ENCODE measurements at places on chromosomes 12 and 14.
A peak's percentile ranks its signal among the peaks of the same experiment; 100 is the strongest.

DNA sequence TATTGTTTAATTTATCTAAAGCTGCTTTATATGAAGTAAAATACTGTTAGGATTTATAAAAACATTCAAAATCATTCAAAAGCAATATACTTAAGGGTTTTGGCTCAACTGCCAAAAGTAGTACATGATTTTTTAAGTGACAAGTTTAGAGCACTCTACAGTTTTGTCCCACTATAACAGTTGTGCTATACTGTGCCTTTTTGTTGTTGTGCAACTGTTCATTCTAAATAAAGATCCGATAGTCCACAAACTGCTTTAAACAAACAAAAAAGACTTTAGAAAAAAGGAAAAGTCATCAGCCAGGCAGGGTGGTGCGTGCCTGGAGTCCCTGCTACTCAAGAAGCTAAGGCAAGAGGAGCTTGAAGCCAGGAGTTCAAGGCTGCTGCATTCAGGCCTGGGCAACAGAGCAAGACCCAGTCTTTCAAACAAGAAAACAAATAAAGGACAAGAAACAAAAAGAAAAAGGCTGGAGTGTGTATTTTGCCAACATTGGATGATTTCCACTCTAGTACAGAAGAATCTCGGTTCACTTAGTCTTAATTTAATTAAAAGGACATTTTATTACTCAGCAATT, 7.3 kb downstream of the C2CD5 start:
- DNase-seq, result no peak

DNA sequence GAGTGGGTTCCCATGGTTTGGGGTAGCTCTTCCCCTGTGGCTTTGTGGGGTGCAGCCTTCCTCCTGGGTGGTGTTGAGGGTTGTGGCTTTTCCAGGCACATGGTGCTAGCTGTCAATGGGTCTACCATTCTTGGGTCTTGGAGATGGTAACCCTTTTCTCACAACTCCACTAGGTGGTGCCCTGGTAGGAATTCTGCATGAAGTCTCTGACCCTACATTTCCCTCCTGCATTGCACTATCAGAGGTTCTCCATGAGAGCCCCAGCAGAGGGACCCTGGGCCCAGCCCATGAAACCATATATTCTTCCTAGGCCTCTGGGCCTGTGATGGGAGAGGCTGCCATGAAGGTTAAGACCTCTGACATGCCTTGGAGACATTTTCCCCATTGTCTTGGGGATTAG, 1093.3 kb downstream of the SLC16A7 start:
- DNase-seq, result no peak

- no peak for DNase-seq
Observed at GRCh38 chr12:25979563-25979962, 21.1 kb downstream of the RASSF8 start.

GRCh38 chr12:104056419-104056972, 6.5 kb upstream of the GLT8D2 start:
- DNase-seq, result no peak

DNA sequence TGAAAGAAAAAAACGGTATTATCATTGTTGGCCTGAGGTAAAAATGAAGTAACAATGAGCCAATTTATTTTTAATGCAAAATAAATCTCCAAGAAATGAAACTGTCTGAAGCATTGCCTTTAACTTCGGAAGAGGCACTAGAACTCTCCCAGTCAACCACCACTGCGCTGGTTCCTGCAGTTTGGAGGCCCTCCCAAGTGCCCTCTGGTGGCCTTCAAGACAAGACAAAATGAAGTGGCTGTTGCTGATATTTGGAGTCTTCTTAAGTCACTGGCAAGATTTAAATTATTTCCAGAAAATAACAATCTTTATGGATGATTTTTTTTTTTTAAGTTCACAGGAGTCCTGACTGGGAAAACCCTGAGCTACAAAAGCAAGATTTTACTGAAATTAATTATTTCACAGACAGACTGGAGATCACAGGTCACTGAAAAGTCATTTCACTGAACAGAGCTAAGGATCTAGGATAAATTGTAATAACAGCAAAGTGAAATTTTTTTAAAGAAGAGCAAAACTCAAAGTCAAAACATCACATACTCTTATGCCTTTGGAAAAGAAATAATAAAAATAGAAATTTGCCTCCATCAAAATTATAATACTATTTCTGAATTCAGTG, 58.2 kb downstream of the DICER1 start:
- DNase-seq, result peak; percentile 13

GRCh38 chr12:67937822-67938221, 51.4 kb upstream of the IFNG-AS1 start:
- DNase-seq, result no peak

- DNase-seq, result no peak
Observed at GRCh38 chr14:25259470-25259869, 209.5 kb upstream of the STXBP6 start.

DNA sequence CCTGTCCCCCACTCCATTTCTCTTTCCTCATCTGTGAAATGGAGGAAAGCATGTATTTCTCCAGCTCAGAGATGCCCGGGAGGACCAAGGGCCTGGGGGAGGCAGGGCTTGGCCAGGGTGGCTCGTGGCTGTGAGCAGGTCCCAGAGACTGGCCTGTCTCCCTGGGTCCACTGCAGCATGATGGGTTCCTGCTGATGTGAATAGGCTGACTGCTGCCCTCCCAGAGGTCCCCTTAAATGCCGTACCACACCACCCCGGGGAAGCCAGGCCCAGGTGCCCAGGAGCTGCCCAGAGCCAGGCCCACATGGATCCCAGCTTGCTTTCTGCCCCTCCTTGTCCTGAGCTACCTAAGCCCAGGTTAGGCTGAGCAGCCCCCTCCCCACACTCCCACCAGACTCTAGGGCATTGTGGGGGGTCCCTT, 158.2 kb upstream of the C14orf180 start:
- no peak for DNase-seq

GRCh38 chr14:104120281-104120741, 18.1 kb upstream of the KIF26A start:
- no peak for DNase-seq

DNA sequence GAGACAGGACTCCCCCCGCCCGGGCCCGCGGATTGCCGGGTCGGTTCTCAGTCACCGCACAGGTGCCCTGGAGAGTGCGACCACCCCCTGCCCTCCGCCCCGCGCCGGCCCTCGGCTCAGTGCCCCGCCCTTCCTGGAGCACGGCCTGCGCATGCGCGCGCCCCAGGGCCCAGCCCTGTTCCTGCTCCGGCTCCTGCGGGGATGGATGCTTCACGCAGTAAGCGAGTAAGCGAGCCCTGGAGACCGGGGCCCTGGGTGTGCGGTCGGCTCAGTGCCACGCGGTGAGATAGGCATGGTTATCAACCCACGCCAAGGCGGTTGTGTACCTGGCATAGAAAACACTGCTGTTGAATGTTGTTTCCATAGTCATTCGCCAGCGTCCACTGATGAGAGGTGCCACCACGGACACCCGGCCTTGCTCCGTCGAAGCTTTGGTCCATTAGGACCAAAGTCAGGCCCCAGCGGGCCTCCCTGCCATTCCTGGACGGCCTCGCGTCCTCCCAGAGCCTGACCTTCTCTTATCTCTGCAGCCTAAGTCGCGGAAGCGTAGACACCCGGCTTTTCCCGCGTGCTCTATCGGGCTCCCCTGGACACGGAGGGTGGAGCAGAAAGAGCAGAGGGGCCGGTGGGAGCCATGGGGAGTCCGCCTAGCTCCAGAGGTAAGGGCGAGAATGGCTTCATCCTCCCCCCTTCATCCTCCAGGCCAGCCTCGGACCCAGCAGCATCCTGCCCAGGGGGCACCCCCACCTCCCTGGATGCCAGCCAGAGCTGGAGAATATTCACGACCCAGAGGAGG, 90.6 kb downstream of the PAPOLA start:
- peak; percentile 61 for DNase-seq

- DNase-seq, result no peak
Observed at GRCh38 chr12:87813476-87814234, 215.5 kb downstream of the C12orf50 start.

DNA sequence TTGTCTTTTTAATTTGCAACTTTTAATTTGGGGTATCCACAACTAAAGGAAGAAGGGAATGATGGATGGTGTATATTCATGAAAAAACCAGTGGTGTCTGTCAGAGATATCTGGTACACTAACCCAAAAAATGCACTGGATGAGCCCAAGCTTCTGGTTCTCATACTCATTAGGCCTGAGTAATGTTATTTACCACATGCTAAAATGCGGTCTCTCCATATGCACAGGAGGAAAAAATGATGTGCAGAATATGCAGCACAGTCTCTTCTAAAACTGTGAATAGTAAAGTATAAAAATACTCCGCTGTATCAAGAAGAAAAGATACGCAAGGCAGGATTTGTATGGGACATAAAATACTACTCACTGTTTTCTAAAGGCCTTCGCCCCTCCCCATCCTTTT, 275.6 kb upstream of the NAV3 start:
- DNase-seq, result no peak

GRCh38 chr12:49470986-49471385, 67.8 kb upstream of the KCNH3 start:
- DNase-seq, result no peak

DNA sequence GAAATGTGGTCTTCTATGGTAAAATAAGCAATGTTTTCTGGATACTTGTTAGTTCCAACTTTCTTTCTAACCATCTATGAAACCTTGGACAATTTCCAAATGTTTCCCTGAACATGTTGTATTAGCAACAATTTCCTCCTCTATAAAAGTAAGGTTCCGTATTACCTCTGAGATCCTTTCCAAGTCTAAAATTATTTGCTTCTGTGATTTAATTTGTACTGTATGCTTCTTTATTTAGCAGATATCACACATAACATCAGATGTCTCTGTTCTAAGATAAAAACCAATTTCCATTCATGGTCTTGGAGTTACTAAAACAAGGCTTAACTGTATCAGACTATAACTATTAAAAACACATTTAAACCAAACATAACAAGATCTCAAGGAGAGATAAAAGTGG, 177.2 kb downstream of the FOXA1 start:
- no peak for DNase-seq

- DNase-seq, result peak; percentile 66
Observed at GRCh38 chr12:11836282-11837151, 187.0 kb downstream of the ETV6 start.

DNA sequence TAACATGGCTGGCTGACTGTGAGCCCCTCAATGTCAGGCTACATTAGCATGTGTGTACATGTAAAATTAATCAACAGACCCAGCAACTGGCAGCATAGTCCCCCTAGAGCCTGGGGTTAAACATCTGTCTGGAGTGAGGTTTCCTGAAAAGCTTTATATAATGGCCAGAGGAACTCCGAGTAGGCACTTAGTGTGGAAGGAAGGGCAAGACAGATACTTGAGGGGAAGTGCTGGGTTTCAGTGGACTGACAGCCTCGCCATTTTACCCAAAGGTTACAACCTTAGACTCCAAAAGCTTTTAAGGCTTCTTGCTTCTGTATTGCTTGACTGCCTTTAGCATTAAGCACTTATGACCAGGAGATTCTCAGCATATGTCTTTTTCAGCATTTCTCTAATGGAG, 430.8 kb downstream of the FLRT2 start:
- DNase-seq, result no peak

GRCh38 chr14:88849716-88850115, 25.3 kb downstream of the TTC8 start:
- DNase-seq, result no peak

GRCh38 chr14:38090506-38090905, 117.2 kb upstream of the SSTR1 start:
- no peak for DNase-seq

GRCh38 chr12:130993759-130994670, 40.3 kb downstream of the ADGRD1 start:
- DNase-seq, result no peak

- peak; percentile 42 for DNase-seq
Observed at GRCh38 chr12:132143336-132144071, 615 bp downstream of the DDX51 start.

DNA sequence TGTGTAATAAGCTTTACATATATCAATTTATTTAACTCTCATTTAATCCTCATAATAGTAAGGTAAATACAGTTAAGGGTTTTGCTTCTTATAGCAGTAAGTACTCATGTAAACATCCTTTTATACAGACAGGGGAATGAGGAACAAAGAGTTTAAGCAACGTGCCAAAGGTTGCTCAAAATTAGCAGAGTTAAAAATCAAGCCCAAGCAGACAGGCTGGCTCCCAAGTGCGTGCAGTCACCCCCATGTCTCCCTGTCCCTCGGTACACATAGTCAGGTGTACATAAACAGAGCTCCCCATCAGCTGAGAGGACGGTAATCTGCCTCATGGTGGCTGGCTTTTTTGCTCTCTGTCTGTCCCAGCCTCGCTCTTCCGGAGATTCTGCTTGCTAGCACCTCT, 126.4 kb downstream of the DERA start:
- DNase-seq, result no peak

DNA sequence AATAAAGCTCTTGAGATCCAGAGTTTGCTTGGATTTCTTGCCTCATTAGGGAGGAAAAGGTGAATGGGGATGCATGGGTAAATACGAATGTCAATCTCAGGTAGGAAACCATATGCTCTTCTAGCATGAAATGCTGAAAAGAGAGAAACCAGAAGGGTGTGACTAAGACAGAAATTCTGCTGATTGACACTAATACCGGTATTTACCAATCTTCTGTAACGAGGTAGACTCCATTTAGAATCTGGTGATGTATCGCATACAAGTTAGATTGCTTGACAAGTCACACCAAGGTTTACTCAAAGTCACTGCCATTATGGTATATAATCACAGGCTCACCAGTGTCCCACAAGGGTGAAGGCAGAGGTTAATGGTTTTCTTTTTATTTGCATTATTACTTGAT, 337.9 kb downstream of the NRXN3 start:
- DNase-seq, result no peak
